Aorta (tissue), 5 donors: ENCODE measurements at places on chromosomes 16 and 17.

- DNase-seq = no peak
These were observed 253.5 kb downstream of the KCNJ2 start for GRCh38 chr17:70422862-70423261.

- peak; percentile 91 for DNase-seq
These were observed 109.5 kb downstream of the YPEL2 start for GRCh38 chr17:59440757-59441463.

DNA sequence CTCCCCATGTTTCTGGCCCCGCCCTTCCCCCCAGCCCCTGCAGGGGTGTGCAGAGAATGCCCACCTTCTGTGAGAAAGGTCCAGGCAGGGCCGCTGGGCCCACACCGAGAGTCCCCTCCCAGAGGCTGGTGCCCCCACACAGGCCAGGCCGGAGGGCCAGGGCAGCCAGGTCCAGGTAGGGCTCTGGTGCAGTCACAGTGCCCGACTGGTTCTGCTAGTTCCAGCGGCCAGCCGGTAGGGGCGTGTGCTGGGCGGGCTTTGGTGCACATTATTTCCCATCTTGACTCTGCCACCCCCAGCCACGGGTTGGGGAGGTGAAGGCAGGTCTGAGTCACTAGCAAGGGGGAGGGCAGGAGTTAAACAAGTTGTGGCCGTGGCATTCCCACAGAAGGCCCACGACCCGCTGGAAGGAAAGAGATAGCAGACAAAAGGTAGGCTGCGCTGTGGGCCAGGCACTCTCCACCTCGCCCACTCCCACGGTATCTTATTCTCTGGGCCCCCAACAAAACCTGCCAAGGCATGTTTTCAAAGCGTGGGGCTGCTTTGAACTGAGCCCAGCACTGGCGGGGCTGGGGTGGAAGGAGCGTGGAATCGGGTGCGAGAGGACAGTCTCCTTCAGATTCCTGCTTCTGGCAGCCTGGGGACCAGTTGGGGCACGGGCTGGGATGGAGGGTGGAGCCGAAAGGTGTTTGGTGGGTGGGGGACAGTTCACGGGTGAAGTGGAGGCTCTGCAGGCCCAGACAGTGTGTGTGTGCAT lies 1.9 kb downstream of the EPN3 start:
- DNase-seq = no peak

DNA sequence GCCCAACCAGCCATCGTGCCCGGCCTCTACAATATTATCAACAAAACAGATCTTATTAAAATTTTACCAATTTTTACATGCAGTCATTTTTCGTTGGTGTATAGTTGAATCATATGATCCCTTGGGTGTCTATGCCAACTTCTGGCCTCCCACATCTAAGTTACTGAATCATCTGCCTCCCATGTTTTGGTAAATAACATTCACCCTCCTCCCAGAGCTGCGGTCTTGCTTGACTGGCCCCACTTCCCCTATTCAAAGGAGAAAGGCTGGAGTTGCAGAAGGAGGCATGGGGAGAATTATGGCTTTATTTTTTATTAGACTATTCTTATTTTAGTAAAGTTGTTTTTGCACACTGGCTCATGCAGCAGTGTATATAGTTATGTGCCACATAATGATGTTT lies 18.5 kb upstream of the CCL23 start:
- DNase-seq = no peak

DNA sequence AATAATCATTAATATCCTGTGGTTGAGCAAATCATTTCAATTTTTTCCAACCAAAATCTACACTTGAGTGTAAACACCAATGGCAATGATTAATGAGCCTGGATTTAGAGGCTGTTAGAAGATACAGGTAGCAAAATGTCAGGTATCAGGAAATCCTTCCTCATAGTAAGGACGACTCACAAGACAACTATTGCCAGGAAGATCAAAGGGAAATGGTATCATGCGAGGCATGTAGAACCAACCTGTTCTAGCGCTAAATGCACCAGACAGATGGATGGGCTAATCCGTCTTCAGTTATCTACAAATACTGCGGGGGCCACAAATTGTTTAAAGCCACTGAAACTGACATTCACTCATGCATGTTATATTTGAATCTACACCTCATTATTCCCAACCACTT lies 28.1 kb downstream of the TOX3 start:
- no peak for DNase-seq

GRCh38 chr17:47176389-47176826 lies 12.7 kb downstream of the CDC27 start:
- no peak for DNase-seq

GRCh38 chr17:66032082-66032712 lies 159.7 kb downstream of the CEP112 start:
- no peak for DNase-seq

- DNase-seq = peak; percentile 37
These were observed 228.2 kb upstream of the GSE1 start for GRCh38 chr16:85384833-85385462.

- no peak for DNase-seq
These were observed 57.0 kb downstream of the USP31 start for GRCh38 chr16:23092072-23092800.

- DNase-seq = no peak
These were observed 8.3 kb upstream of the SNF8 start for GRCh38 chr17:48952904-48953303.

DNA sequence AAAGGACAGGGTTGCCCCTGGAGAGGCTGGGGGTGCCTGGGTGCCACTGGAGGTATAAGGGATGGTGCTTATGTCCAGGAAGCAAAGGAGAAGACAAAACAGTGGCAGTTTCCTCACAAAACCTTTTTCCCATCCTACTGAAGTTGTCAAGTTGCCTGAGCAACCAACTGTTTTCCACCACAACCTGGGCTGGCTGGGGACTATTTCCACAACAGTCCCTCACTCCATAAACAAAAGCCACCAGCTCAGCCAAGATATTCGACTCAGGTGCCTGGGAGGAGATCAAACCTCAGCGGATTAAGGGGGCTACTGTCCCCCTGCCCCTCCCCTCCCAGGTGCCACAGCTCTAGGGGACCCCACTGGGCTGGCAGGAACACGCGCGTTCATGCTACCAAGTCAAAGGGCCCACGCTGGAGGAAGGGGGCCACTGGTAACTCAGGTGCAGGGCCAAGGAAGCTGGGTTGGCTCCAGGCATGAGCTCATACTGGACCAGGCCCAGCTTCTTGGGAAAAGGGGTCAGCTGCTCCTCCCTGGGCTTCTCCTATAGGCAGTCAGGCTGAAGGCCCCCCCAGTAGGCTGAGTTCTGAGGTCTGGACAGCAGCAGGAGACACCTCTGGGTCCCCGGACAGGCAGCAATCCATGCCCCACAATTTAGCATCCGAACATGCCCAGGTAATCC lies 45.7 kb upstream of the MRPS23 start:
- DNase-seq = no peak

GRCh38 chr17:76240461-76241203 lies at the start of gene RNF157:
Gene RNF157, minus strand, starts transcription at chr17:76240493. Its CDS starts 253 bp downstream, at chr17:76240240.
- peak; percentile 85 for DNase-seq

- DNase-seq = no peak
These were observed 51.0 kb upstream of the FASN start for GRCh38 chr17:82148997-82149396.

DNA sequence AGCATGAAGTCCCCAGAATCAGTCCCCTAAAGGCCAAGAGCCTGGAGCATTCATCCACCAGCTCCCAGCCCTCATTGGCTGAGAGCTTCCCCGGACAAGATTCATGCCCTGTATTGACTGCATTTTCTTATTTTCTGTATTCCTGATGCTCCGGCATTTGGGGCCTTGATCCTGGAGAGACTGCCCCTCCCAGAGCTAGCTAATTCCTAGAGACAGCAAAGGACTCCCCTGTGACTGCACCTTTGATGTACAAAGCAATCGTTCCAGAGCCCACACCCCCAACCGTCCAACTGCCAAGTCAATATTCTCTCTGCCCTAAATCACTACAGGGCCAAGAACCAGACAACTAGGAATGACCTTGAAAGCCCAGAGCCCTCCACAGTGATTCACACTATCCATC lies 93.4 kb upstream of the CDH5 start:
- no peak for DNase-seq

GRCh38 chr16:17289050-17289449 lies 181.7 kb downstream of the XYLT1 start:
- DNase-seq = no peak

DNA sequence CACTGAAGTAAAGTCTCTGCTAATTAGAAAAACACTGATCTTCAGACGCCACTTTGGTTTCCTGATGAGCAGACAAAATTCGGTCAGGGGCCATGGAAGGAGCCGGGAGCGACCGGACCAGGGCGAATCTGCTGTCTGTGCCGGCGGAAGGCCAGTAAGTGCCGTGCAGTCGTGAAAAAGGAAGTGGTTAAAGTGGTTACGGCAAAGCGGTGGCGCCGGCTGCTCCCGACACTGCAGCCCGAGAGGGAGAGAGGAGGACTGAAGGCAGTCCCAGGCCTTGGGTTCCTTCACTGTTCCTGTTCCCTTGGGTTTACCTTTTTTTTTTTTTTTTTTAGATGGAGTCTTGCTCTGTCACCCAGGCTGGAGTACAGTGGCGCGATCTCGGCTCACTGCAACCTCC lies 17.3 kb upstream of the HEXD start:
- peak; percentile 78 for DNase-seq

- DNase-seq = no peak
These were observed 13.9 kb downstream of the MYL4 start for GRCh38 chr17:47223007-47223406.

DNA sequence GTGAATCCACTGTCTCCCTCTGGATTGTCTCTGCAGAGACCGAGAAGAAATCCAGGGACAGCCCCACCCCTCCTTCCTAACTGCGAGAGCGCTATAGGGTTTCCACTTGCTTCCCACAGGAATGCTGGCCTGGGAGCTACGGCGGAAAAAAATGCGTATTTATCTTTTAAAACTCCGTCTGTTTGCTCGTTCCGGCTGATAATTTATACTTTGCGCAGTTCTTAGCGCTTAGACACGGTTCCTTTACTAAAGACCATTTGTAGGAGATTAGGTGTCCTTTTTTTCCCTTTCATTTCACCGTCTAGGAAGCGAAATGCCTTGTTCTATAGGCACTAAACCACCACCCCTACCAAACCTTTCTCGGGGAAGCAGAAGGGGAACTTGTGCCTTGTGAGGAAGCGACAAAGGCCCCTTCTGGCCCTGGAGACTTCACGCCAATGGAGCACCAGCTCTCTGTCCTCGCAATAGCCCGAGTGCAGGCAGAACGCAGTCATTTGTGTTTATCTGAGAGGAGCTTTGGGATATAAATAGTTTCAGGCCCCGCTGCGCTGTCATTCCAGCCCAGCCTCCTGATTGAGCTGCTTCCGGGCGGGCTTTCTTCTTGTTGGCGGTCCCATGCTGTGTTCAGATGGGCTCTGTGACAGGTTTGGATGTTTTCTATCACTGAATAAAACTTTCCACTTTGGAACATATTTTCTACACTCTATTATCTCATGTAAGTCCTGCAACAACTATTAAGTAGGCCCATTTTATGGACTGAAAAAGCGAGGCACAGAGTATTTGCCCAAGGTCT lies 791 bp upstream of the SUPT4H1 start:
- peak; percentile 65 for DNase-seq

DNA sequence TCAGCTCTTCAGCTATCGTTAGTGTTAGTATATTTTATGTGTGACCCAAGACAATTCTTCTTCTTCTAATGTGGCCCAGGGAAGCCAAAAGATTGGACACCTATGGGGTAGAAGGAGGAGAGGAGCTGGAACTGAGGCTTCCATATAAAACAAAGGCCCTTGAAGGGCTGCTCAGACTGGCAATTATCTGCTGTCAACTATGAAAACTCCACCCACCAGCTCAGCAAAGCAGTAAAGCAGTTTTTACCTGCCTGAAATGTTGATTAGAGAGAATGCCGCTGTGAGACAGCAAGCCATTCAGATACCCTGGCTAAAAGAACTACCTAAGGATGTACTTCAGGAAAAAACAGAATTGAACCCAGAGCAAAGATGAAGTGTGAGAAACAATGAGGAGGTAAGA lies 45.9 kb upstream of the GNAO1 start:
- DNase-seq = no peak

DNA sequence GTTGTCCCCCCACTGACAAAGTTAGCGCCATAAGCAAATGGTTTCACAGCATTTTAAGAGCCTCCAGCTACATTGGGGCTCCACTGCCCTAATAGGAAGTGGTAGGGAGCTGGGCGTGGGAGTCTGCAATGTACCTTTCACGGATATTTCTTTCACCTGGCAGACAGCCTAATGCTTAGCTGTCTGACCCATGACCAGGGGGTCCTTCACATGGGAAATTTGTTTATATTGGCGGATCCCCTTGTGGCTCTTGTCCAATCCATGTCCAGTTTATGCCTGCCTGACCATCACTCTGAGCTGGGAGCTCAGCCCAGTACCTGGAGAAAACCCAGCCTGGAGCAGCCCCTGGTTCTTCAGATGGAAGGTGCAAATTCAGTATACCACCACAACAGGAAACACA lies 145.0 kb downstream of the ZNF18 start:
- DNase-seq = no peak

DNA sequence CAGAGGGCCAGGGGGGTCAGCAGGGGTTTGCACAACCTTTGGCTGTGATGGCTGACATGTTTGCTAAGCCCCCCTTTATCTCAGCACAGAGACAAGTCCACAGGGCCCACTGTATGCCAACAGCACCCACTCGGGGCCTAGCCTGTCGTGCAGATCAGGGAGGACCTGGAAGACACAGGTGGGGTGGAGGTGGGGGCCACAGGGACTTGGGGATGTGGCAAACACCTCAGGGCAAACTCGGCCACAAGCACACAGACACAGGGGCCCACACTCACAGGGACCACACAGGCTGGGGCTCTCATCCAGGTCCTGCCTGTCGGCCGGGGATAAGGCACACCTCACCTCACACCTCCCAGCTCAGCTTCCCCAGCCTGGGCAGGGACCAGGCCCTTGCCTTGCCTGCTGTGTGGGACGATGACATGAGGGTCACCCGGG lies 87.9 kb downstream of the C16orf78 start:
- DNase-seq = no peak

DNA sequence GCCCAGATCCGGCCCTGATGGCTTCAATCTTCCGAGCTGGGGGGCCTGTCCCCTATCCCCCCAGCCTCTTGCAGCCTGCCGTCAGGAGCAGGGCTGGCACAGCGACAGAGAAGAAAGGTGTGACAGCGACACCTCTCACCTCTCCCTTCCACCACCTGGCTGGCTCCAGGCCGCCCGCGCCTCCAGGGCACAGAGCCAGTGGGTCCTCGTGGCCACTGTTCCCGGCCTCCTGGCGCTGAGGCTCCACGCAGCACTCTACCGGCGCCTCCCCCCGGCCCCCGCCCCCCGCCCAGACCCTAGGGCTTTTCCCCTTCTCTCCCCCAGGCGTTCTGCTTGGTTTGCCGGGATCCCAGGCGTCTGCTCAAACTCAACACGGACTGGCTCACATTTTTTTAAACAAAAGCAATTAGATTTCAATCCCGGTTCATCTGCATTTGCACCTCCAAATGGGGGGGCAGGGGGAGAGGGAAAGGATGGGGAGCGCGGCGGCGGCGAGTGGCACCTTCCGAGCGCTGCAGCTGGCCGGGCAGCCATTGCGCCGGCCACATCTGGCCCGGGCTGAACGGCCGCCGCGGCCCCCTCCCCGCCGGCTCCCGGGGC lies 12.8 kb upstream of the CBX8 start:
- no peak for DNase-seq

GRCh38 chr16:66948134-66948836 lies 12.8 kb upstream of the CES3 start:
- no peak for DNase-seq
